ENCODE measurements at places on chromosomes 3 and 15.
A peak's percentile ranks its signal among the peaks of the same experiment; 100 is the strongest.

DNA sequence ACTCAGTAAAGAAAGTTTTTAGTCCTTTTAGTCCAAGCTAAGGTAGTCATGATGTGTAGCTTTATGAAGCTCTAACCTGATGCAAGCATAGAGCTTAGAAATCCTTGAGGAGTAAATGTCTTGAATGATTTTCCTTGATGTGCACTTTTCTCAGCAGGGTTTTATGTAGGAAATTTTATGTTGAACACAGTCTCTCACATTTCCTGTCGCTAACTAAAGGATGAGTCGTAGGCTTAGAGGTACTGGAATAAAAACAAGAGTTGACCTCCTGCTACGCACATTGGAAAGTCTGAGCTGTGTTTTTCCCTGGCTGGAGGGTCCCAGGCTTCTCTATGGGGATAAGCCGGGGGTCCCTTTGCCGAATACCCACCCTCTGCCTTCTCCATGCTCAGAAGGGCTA, 34.7 kb upstream of the ZPLD1 start:
- no peak for DNase-seq

DNA sequence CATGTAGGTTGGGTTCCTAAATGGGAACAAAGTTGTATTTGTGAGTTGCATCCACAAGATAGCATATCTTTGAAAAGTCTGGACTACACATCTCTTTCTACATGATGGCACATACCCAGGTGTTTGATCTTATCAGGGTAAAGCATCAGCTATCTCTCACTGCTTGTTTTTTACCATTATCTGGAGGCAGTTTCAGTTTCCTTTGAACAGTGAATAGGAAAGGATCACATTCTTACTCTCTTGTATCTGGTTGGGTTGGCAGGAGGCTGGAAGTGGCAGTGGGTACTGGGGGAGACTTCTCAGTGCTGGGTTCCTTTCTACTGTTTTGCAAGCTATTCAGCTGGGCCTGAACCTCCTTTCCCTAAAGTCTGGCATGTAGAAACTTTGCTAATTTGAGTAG, 4.1 kb downstream of the CEMIP start:
- no peak for DNase-seq

GRCh38 chr3:170815340-170815739, 54.7 kb downstream of the RPL22L1 start:
- no peak for DNase-seq

DNA sequence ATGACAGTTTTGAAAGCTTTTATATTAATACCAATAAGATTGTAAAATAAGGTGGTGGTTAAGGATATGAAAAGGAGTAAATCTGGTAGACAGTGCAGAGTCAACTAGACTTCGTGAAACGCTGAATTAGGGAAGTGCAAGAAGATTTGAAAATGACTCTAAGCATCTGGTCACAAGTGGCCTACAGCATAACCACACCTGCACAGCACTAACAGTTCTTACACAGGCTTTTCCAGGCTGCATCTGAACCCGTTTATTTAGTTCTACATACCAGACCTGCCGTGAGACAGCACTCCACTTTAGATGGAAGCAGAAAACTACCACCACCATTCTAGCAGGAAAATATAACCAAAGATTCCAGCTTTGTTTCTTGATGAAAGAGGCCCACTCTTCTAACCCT, 1.9 kb downstream of the DMXL2 start:
- DNase-seq: no peak

DNA sequence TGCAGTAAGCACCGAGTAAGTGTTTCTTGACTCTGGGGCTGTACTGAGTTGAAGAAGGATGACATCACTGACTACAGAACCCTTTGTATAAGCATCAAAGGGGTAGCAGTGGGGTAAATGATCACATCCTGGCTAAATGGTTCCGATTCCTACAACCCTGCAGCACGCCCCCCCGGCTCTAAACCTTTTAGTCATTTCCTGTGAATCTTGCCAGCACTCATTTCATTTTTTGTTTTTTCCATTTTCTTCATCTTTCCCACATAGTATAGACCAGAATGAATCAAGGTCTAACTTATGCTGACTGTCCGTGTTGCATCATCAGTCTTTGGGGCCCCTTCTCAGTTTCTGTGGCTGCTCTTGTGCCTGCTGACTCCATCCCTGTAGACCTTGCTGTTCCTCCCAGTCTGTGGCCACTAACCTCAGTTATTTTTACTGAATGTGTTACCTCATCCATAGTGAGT, 383.1 kb upstream of the TPRG1 start:
- DNase-seq: peak; percentile 2

DNA sequence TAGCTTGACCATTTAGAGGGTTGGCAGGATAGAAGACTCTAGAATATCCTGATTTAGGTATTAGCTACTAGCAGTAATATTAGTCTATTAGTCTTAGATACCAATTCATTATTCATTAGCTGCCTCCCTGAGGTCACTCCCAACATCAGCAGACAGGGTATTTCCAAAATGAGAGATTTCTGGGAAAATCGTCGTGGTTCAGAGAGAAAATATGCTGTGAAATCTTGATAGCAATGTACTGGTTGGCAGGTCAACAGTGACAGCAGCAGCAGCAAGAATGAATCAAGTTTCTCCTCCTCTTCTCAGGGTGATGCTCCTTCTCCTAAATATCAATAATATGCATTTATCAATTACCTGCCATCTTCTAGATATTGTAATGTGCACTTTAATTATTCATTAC, 41.3 kb upstream of the ROBO1 start:
- no peak for DNase-seq

GRCh38 chr15:50880651-50881114, 27.8 kb upstream of the AP4E1 start:
- no peak for DNase-seq

DNA sequence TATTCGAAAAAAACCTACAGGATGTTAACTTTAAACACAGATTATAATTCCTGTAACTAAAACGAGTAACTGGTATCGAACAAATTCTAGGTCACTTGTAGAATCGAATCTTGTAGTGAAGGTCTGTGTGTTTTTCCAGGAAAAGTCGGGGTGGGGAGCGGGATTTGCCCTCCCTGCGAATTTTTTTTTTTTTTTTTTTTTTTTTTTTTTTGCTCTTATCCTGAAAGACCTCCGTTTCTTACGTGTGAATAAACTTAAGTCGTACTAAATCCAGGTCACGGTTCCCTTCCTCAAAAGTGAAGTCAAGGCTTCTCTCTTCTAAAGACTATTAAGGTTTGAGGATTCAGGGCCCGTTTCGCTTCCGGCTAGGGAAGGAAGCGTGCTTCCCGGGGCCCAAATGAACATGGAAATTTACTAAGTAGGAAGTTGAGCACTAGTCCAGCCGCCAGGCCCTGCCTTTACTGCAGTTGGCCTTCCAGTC, 770 bp downstream of the TBC1D5 start:
- DNase-seq: no peak

DNA sequence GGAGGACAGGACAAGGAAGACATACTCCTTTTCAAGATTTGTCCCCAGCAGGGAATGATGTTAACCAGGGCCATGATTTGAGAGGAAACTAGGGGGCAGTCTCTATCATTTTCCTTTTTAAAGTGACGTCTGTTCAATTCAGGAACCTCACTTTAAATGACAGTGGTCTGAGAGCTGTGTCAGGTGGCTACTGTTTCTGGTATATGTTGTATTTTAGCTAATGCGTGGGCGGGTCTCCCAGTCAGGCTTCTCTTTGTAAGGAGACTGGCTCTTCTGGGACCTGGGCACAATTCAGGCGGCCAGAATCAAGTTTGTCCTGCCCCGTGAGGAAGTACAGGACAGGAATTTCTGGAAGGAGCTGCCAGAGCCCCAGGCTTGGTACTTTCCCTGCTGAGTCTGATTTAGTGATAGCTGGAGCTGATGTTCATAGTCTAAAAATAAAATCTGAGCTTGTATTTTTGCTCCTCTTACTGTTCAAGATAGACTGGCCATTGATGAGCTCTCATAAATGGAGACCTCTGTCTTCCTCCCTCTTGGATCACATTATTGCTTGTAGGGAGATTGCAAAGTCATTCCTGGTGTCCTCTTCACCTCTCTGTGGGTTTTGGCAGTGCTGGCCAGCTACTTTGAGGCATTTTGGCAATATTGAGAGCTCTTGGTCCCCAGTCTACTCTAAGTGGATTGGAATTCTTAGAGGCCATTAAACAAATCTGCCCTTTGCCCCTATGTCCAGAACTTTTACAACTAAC, 25.6 kb downstream of the SQOR start:
- no peak for DNase-seq

- no peak for DNase-seq
Measured at GRCh38 chr3:79473993-79474392, 293.8 kb downstream of the ROBO1 start.

- no peak for DNase-seq
Measured at GRCh38 chr3:82143661-82144412, 382.4 kb upstream of the GBE1 start.

- no peak for DNase-seq
Measured at GRCh38 chr3:2465842-2466241, 367.2 kb downstream of the CNTN4 start.

DNA sequence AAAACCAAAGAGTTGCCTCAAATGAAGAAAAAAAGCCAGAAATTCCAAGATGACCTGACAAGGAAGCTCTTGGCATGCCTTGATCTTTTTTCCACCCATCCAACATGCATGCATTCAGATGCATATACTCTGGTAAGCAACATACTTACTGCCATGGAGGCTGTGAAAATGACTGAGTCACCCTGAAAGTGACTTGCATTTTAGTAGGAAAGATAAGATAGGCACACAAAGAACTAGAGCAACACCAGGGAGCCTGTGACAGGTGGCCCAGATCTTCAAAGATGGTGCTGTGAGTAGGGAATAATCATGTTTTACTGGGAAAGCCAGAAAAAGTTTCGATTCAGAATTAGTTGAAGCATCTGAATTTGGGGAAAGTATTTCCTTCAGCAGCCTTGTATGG, 185.1 kb upstream of the SLCO3A1 start:
- no peak for DNase-seq

DNA sequence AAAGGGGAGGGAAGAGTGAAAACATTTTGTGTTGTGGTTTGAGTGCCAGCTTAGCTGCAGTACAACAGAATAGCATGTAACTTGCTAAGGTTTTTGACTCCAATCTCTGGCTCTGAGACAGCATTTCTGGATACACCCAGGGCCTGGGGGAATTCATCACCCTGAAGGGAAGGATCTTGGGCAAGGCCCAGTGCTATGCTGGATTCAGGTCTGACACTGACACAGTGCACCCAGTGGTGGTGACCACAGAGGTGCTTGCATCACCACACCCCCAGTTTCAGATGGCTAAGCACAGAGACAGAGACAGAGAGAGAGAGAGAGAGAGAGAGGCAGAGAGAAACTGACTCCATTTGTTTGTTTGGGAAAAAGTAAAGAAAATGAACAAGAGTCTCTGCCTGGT, 74.1 kb upstream of the KBTBD8 start:
- DNase-seq: no peak

GRCh38 chr3:8359133-8359532, 142.5 kb upstream of the LMCD1 start:
- DNase-seq: no peak

DNA sequence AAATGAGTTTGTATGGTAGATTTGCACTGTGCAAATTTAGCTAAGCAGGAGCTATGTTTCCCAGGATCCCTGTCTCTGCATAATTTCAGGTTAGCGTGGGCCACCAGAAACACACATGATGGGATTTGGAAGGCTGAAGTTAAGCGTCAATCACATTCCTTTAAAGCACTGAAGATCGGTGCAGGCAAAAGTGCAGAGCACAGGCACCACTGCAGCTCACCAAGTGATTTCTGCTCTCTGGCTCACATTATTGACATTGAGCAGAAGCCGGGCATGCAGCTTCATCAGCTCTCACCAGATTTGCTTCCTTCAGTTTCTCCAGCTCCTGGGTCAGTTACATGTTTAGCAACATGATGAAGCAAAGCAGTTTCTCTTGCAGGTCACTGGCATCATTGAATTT, 256.4 kb upstream of the TGFBR2 start:
- no peak for DNase-seq

DNA sequence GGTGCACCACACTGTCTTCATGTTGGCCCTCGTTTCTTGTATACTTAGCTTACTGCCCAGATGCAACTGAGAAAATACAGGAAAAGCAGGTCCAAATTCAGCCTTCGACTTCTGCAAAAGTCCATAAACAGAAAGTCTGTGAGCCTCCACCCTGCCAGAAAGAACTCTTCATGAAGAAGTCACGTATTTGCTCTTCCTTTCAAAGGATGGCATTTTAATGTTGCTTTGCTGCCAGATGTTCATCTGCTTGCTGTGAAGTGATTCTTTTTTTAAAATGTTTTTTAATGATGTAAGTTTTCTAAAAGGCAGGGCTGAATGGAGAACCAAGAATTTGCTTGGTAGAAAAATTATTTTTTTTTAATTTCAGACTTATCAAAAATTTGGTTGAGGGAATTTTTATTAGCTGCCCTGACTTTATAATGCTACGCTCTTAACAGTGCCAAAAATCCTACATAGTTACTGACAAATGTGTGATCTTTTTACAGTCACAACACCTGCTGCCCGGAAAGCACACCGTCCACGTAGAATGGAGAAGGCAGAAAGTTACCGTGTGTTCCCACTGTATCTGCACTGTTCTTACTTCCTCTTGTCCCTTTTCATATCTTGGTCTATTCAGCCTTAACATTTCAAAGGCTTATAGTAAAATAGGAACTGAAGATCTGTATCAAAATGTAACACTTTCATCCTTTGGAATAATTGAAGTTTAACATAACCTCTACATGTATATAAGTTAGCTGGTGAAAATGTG, 136.3 kb downstream of the LRRC28 start:
- no peak for DNase-seq

DNA sequence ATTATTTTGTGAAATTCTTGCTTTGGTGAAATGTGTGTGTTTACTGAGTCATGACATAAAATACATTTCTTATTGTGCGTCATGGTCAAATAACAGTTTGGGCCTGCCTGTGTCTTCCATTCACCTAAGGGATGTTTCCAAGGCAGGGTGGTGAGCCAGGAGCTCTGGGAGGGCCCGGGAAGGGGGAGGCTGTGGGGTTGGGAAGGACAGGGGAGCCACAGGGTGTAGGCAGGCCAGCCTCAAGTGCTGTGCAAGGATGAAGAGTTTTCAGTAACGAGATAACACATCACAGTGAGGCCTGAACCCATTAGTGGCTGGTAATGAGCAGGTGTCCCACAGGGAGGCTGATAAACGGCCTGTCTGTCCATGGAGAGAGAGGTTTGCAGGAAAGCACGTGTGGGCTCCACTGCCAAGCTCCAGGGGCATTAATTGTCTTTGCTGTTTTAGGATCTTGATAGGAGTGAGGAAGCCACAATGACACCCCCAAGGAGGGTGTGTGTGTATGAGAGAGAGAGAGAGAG, 35.6 kb upstream of the SEC13 start:
- no peak for DNase-seq

- DNase-seq: no peak
Measured at GRCh38 chr15:25416693-25417092, 22.1 kb downstream of the UBE3A start.

DNA sequence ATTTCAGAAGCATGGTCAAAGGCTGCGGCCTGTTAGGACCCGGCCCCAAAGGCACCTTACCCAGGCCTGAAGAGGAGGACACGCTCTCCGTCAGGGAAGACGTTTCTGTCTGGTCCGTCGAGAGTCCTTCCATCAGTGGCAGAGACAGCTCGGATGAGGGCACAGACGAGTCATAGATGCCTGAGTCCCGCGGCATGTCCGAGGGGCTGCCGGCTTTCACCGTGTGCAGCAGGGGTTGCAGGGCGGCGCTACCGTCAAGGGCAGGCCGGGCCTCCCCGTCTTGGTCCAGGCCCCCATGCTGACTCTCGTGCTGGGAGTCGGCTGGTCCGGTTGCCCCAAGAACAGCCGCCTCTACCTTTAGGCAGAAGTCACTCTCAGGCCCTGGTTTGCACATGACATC, 37.1 kb downstream of the SPATA12 start:
- no peak for DNase-seq

Measured in effector memory CD8-positive, alpha-beta T cell (primary cell).